NCI-H187 treated with DMSO at 0.1 percent for 48 hours (cell line): ENCODE measurements at places on chromosomes 13 and 19.

GRCh38 chr19:55593096-55593772 is 6.1 kb downstream of the FIZ1 start:
- no peak for DNase-seq

DNA sequence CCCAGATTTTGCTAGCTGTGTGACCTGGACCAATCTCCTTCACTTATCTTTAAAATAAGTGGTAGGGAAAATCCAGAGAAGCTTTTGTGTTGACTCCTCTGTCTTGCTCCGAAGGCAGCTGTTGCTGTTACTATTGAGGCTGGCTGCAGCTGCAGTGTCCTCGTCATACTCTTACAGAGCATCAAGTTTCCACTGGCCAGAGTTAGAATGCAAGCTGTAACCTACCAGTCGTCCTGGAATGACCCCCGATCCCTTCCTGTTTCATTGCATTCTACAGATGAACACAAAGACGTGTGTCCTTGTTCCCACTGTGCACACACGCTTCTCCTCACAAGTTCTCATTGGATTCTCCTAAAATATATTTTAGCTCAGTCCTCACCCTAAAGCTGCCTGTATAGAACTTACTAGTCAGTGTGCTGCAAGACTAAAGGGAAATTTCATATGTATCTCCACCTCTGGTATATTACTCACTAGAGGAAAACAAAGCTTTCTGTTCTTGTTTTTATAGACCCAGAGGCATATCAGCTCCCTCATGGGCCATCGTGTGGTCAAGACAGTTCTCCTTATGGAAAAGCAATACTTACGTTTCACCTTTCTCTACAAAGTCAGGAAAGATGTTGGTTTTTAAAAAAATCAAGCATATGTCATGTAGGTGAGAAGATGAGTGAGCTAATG is 589.8 kb downstream of the LMO7 start:
- no peak for DNase-seq

DNA sequence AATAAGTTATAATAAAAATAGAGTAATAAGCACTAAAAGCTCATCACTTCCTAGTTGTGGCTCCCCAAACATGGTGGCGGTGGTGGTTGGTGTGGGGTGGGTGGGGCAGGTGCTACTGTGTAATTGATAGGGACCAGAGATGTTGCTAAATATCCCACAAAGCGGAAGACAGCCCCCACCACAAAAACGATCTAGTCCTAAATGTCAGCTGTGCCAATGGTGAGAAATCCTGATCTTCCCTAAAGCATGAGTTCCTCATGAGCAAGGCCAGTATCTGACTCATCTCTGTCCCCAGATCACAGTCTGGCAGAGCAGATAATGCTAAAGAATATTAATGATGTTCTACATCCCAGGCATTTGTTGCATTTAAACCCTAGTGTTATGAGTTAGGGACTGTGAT is 1.9 kb upstream of the EDDM13 start:
- no peak for DNase-seq

GRCh38 chr13:75153834-75154233 is 328.1 kb downstream of the TBC1D4 start:
- DNase-seq, result no peak

- no peak for DNase-seq
These were observed 16.5 kb downstream of the KLK4 start for GRCh38 chr19:50894478-50895356.

DNA sequence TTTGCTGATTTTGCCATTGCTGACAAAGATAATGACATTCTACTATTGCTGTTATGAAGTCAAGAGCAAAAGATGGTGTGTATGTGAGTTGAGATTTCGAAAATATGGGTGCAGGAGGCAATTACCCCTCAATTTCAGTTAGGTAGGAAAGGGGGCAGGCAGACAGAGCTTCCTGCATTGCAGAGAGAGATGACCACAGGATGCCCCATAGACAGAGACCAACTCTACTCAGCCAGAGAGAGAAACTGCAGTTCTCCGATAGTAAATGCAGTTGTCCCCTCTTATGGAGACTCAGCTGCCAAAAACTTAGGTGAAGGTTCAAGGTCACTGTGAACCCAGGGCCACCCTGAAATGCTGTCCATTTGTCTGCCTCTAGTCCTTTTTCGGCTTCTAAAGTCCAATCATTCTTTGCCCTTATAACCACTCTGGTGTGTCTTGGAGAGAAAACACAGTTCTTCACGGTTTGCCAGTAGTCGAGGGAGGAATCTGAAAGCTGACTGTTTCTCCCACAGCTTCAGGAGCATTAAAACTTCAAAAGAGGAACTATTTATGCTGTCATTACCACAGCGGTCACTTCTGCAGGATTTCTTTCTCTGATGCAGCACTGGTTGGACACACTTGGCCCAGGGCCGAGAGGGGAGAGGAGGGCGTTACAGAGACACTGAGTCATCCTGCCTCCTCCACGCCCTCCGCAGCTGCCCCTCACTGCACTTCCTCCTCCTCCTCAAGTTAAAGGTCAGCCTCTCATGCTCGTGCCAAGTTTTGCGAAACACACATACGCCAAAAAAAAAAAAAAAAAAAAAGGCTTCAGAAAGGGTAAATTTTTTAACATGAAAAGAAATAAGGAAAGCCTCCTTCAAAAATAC is 264.3 kb downstream of the FOXO1 start:
- no peak for DNase-seq

- no peak for DNase-seq
These were observed 1.2 kb downstream of the MAP1S start for GRCh38 chr19:17720440-17720839.

GRCh38 chr19:18205200-18205892 is 1.5 kb upstream of the RAB3A start:
- no peak for DNase-seq

- DNase-seq, result no peak
These were observed 395.8 kb upstream of the GPC6 start for GRCh38 chr13:92830821-92831220.

- no peak for DNase-seq
These were observed 27.1 kb upstream of the CCNA1 start for GRCh38 chr13:36405151-36405550.

GRCh38 chr13:112651311-112651710 is 38.5 kb upstream of the ATP11A start:
- no peak for DNase-seq

DNA sequence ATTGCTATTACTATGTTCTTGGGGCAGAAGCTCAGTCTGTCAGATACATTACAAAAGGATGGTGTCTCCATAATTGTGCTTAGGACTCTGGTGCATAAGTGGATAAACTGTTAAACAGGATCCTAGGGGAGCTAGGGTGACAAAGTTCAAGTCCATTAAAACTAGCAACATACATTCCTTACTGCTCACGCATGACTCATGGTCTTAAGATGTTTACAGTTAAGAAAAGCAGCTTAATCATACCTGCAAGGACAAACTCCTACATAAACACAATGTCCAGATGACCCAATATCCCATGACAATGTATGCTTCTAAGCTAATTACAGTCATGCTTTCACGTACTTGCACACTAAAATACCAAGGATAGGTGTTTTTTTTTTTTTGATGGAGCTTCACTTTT is 3.5 kb upstream of the ZNF701 start:
- no peak for DNase-seq

GRCh38 chr19:9043524-9043923 is 33.3 kb upstream of the MUC16 start:
- DNase-seq, result no peak

GRCh38 chr19:13207237-13207845 is 57.1 kb downstream of the IER2 start:
- no peak for DNase-seq

DNA sequence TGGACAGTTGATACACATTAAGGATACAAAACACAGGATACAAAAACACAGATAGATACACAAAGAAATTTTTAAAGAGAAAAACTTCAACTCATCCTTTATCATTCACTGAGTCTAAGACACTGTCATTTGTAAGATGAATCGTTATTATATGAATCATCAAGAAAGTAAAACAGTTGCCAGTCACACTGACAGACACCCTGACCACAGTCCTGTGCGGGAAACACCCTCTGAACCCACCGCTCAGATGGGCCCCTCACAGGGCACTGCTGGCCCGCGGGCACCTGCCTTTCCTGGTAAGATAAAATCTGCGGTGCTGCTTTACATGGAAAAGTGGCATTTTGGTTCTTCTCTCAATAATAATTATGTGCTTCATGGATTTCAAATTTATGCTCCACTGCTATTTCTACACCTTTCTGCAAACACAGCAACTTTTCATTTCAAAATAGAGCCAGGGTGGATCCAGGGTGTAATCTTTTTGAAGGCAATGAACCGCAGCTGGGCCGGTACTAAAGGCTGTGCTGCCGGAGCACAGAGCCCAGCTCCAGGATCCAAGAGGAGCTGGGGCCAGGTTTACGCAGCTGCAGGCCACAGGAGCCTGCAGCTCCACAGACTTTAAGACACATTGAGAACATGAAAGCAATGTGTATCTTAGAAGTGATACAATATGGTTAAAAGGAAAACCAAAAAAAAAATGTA is 76.8 kb downstream of the TUBGCP3 start:
- DNase-seq, result no peak

DNA sequence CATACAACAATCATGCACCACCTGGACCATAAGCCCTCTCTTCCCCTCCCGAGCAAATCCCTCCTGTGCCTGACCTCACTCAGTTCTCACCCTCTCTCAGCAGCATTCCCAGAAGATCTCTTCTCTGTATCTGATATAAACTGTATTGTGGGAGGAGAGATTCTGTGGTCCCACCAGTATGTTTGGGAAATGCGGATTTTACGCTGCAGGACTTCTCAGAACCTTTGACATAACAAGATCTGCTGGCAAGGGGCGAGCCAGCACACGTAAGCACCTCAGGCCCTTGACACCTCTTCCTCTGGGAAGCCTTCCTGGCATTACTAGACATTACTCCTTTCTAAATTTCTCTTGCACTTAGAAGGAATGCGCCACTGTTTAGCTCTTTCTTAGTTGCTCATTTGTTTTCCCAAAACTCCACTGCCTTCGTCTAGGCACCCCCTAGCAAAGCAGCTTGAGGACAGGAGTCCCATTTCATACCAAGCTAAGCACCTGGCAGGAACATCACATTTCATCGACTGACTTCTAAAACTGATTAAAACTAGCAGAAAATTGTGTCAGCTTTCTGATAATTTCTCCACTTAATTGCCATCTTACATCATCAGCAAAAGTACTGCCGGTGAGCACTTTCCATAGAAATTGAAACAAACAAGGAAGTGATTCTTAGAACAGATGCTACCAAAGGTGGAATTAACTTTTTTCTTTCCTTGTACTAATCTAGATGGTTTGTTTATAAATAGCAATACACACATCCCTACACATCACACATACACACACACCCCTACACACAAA is 63.2 kb downstream of the CCDC70 start:
- DNase-seq, result no peak

DNA sequence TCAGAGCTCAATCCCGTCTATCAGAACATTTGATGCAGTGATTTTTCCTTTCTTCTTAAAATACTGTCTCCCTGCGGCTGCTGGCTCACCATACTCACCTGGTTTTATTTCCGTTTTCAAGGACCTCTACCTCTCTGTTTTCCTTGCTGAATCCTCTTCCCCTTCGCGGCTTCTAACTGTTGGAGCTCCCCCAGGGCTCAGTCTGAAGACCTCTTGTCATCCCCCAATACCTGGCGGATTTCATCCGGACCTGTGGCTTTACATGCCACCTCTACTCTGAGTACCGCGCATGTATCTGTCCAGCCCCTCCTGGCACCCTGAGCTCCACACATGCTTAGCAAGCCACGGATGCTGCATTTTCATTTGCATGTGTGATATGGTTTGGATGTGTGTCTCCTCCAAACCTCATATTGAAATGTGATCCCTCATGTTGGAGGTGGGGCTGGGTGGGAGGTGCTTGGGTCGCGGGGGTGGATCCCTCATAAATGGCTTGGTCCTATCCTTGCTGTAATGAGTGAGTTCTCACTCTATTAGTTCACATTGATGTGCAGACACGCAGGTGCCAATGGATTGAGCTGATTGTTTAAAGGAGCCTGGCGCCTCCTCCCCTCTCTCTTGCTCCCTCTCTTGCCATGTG is 106.2 kb upstream of the LSM14A start:
- no peak for DNase-seq

GRCh38 chr13:114096811-114097211 is 35.6 kb downstream of the RASA3 start:
- no peak for DNase-seq

GRCh38 chr19:2820112-2820702 is 539 bp downstream of the ZNF554 start:
- no peak for DNase-seq

DNA sequence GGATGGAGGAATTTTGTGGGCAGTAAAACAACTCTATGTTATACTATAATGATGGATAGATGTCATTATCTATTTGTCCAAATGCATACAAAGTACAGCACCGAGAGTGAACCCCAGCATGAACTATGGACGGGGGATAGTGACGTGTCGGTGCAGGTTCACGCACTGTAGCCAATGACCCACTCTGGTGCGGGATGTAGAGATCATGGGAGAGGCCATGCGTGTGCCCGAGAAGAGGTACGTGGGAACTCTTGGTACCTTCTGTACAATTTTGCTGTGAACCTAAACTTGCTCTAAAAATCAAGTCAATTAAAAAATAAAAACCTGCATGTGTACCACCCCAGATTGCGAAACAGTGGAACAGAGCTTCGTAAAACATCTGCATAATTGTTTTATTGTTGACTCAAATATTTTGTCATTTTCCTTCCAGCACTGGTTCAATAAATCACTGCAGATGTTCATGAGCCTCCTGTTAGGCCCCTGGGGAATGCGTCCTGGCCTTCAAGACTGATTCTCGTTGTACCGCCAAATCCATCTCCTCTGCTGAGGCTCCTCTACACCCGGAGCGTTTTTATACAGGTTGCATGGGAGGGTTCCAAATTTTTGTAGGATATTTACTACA is 30.9 kb downstream of the COL4A1 start:
- DNase-seq, result no peak

DNA sequence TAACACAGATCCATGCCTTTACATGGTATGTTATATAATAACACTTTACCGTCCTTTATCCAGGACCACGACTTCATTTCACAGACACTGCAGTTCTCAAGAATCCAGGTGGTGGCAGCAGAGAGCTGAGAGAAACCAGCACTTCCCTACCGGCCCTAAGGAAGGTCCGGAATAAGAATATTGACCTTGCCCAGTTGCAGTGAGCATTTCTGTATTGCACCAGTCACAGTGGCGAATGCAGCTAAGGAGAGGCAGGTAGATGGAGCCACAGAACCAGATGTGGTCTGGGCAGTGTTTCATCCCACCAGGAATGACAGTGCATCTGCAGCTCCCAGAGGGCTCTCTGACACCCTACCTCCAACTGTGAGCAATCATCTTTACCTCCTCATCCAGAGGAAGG is 44.6 kb downstream of the ZNF787 start:
- no peak for DNase-seq

GRCh38 chr13:30143666-30144400 is 163.5 kb downstream of the KATNAL1 start:
- no peak for DNase-seq

- DNase-seq, result no peak
These were observed 342.7 kb downstream of the COG6 start for GRCh38 chr13:39998166-39998565.

- no peak for DNase-seq
These were observed 23.9 kb upstream of the PSG4 start for GRCh38 chr19:43229315-43229714.

DNA sequence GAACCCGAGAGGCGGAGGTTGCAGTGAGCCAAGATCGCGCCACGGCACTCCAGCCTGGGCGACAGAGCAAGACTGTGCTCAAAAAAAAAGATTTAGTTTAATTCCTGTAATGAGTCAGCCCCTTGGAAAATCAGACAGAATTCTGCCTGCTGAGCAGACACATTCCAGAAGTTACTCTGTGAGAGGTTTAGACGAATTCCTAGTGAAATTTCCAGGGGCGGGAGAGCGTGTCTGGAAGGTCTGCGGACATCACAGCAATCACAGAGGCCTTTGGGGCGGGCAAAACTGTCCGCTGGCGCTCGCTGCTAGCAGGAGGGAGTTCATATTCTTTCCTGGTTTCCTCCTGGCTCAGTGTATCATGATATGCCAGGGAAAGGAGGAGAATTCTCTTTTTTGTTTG is 17.5 kb downstream of the MISP start:
- DNase-seq, result no peak
